ENCODE measurements at places on chromosomes 3 and 15.

DNA sequence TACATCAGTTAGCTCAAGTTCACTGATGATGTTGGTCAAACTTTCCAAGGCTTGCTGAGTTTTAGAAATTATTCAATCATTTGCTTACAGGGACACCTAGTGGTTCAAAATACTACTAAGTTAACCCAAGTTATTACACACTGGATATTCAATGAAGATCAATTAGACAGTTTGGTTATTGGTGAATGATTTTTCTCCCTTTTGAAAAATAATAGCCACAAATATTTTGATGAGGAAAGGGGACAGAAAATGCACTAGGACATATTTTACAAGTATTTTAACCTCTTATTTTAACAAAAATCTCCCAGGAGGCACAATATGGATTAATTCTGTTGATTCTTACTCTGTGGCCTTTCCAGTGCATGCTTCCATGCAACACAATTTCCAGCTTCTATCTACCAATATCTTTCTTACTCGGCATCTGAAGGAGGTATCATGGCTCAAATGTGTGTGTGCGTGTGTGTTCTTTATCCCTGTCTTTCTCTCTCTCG, 20.1 kb upstream of the GOLGA6L2 start:
- peak; percentile 23 for DNase-seq

DNA sequence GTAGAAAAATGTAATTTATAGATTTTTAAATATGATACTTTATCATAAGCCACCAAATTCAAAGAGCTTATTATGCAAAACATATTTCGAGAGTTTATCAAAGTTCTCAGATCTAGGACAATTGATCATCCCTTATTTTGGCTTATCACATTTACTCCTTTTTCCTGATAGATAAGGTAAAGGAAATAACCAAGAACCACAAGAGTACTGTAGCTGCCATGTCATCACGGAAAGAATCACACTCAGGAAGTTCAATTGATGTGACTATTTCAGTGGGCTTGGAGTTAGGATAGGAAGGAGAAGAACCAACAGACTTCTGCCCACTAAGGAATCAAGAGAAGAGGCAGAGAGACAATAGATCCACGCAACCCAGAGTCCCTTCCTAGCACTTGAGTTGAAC, 142.7 kb upstream of the TMCO5A start:
- DNase-seq: no peak

DNA sequence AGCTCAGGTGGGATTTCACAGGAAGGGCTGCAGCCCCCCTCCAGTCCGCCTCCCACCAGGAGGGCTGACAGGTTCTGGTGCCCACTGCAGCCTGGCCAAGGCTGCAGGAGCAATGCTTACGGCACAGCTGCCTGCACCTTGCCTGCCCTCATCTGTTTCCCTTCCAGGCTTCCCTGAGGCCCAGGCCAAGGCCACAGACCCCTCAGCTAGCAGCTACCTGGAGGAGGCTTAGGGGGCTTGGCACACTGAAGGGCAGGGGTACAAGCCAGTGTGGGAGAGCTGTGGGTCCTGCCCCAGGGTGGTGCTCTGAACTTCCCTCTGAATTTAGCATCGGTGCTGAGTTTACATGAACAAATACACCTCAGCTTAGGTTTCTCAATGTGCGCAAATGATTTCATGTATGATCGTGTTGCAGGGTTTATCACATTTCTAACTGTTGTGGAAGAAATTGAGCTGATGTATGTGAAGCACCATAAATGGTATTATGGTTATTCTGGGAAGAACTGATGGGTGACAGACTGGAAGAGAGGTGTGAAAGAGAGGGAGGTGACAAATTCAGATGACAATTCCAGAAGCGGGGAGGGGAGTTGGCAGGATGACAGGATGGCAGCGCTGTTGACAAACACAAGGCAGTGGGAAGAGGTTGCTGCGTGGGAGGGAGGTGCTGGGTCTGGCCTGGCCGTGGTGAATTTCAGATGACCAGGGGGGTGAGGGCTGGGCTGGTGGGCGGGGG, 6.1 kb downstream of the RHCG start:
- DNase-seq: no peak

DNA sequence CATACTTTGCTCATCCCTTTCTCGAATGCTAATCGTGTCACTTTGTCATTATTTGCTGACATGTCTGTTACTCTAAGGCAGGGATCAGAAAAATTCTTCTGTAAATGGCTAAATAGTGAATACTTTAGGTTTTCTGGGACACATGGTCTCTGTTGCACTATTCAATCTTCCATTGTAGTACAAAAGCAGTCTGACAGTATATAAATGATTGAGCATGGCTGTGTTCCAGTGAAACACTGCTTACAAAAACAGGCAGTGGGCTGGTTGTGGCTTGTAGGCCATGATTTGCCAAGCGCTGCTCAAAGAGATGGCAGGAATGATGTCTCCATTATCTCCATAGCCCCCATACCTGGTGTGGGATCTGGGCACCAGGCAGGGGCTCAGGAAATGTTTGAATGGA, 45.6 kb downstream of the TMEM266 start:
- no peak for DNase-seq

DNA sequence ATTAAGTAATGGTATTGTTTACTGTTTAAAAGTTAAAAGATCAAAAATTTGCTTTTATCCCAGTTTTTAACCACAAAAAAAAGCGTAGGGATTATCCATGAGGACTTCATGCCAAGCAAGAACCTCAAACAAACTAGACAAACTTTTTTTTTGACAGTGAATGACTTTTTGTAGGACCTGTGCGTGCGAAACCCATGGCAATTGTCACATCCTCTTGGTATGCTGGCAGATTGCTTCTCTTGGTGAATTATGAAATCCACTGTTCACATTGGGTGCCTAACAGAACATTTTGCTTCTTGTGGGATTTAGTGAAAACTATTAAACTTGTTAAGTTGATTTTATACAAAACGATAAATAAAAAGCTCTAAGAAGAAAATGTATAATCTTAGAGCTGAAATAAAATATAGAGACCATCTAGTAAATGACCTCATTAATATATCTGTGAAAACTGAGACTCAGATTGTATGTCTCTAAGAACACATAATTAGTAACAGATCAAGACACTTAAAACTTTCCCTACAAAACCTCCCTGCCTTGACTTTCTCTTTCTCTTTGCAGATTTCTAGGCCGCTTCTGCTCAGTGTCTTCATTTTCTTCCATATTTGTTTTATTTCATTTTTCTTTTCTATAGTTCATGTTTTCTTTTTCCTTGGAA, 87.3 kb upstream of the CGNL1 start:
- DNase-seq: no peak

DNA sequence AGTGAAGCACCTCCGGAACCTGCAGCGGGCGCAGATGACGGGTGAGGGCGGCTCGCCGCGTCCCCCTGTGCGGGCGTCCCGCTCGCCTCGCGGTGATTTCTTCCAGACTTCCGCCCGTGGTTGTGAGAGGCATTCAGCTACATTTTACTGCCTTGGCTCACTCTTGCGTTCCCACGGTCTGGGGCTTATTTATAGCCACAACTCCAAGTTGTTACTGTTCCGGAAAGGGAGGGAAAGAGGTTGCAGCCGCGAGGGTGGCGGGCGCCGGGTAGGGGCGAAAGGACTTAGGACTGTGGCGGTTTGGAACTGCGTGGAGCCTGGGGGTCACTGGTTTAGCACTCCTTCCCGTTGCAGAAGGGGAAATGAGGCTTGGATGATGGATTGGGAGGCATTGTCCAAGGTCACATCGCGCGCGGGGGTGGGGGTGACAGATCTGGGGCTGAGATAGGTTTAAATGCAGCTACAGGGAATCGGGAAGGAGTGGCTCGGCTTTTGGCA, 1.1 kb downstream of the HES1 start:
- peak; percentile 14 for DNase-seq

DNA sequence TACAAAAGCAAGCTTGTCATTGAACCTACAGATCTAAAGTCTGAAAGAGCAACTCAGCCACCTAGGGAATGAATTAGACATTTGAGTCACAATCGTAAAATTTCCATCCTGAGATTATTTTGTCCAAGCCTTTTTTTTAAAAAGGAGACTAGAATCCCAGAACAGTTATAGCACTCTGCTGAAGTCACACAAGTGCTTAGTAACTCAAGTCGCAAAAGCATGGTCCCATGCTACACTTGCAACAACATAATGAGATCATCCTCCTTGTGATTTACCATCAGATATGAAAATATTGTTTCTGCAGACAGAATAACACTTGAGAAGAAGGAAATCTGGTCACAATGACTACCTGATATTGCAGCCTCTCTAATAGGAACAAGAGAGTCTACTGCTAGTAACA, 106.7 kb downstream of the ZIC4 start:
- DNase-seq: no peak

DNA sequence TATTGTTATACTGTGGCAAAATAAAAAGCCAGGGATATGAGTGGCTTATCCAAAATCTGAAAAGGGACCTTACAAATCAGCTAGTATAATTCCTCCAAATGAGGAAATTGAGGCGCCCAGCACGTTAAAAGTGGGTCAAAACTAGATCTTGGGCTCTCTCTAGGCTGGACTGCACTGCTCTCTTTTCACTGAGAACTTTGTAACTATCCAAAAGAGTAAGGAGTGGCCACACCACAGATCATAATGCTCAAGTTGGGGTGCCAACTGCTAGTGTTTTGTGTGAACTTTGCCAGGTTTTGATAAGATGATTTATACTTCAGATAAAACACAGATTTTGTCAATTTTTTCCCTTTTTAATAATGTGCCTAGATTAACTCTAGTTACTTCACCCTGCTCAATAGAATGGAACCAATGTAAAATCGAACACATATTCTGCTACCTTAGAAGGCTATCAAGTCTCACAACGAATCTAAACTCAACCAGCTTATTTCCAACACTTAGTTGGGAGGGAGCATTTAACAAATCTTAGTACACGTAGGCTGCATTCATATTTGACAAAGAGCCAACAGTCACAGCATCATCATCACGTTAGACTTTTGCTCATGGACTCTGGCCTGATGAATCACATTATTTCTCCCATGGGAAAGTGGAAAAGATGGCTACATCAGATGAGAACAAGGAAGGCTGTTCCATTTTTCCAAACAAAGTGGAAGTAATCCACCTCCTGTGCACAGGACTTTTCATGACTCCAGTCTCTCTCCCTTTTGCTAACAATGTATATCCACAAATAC, 64.4 kb downstream of the ABI3BP start:
- no peak for DNase-seq

DNA sequence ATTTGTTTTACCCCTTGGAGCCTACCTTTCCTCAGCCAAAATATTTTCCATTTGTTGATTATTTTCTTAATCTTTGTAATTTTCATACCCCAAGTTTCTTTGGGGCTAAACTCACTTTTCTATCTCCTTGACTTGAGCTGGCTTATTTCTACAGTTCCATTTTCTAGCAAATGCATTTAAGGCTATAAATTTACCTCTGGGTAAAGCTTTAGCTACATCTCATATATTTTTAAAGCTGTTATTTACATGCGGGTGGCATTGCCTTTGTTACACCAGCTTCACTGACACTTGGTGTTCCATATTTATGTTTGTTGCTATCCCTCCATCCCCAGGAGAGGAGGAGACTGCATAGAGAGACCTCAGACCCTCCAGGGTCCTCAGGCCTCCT, 136.3 kb downstream of the NUP210 start:
- no peak for DNase-seq

- no peak for DNase-seq
Observed at GRCh38 chr3:97001611-97002010, 187.2 kb downstream of the EPHA6 start.

DNA sequence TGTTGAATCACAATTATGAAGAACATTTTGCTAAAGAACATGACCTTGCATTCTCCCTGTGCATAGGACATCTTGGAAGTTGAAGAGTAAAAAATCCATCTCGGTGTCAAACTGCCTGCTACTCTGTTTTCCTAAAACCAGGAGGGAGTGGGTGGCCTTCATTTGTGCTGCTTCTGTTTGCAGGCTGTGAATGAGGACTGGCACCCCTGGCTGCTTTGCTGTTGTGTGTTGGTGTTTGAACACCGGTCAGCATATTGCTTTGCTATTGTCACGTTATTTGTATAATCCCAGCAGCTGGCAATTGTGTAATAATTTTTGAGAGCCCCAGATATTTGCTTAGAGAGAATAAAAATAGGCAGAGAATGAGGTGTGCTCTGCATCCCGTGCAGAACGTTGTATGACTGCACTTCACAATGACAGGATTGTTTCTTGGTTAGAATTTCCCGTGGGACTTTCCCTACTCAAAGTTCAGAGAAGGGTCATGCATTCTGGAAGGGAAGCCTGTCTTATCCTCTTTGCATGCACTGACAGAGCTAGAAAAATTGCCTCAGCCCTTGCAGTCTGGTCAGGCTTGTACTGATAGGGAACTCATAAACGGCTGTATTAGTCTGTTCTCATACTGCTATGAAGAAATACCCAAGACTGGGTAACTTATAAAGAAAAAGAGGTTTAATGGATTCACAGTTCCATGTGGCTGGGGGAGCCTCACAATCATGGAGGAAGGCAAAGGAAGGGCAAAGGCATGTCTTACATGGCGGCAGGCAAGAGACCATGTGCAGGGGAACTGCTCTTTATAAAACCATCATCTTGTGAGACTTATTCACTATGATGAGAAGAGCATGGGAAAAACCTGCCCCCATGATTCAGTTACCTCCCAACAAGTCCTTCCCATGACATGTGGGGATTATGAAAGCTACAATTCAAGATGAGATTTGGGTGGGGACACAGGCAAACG, 16.3 kb downstream of the SV2B start:
- peak; percentile 39 for DNase-seq

- DNase-seq: no peak
Observed at GRCh38 chr15:77023576-77024272, 28.8 kb downstream of the PSTPIP1 start.

DNA sequence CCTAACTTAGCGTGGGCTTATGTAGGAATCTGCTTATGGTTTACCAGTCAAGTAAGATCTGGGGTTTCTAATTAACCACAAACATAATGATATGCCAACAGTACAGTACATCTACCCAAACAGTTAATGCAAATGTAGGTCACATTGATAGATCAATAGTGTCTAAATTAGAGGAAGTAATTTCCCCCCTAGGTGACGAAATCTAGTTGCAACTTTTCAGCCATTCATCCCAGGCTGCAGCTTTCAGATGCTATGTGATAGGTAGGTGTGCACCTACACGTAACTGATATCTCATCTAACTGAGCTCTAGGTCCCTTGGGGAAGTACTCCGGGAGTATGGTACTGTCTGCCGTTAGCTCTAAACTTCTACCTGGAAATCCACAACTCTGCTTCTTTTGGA, 57.2 kb downstream of the CRTC3 start:
- no peak for DNase-seq

DNA sequence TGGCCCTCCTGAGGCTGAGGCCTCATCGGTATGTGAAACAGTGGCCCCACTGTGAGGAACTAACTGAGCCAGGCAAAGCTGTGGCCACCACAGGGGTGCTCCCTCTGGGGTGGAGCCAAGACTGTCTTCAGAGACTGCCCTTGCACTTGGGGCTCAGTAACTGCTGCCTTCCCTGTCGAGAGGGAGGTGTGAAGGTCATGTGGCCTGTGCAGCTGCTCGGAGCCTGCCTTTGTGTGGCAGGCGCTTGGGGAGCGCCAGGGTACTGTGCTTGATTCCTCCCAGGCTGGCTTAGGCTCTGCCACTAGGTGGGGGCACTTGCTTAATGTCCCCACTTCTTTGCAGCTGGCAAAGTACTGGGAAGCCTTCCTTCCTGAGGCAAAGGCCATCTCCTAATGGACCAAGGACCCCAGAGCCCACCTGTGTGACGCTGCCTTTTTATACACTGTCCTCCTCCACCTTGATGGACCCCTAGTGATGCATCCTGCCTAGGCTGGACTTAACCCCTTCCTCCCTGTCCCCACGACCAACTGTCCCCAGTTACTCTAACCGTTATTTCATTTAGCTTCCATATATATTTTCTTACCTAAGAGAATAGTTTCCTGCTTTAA, 14.2 kb upstream of the SNX22 start:
- DNase-seq: no peak
